Forelimb muscle (tissue), 1 donor: ENCODE measurements at places on chromosomes 11 and 22. TPM values are rescaled to one million over a fixed set of nuclear protein-coding genes. Genes with fewer than 3 reads are reported as not detected.

CCDC89 gene
- polyA plus RNA-seq = 2.8 TPM

CSF2RB gene
- 1.6 TPM for polyA plus RNA-seq

MMP8 gene
- polyA plus RNA-seq = 0.04 TPM

RAB39A gene
- 0.44 TPM for polyA plus RNA-seq

SEPTIN5 gene
- polyA plus RNA-seq = 130 TPM

RFPL1 gene
- polyA plus RNA-seq = not detected

SNRPD3 gene
- 94.5 TPM for polyA plus RNA-seq

OAF gene
- 48.6 TPM for polyA plus RNA-seq

NXPE1 gene
- polyA plus RNA-seq = not detected
